ENCODE measurements at places on chromosomes 6 and 20.

GRCh38 chr20:64226686-64227580, 28.6 kb upstream of the PCMTD2 start:
- no peak for DNase-seq

DNA sequence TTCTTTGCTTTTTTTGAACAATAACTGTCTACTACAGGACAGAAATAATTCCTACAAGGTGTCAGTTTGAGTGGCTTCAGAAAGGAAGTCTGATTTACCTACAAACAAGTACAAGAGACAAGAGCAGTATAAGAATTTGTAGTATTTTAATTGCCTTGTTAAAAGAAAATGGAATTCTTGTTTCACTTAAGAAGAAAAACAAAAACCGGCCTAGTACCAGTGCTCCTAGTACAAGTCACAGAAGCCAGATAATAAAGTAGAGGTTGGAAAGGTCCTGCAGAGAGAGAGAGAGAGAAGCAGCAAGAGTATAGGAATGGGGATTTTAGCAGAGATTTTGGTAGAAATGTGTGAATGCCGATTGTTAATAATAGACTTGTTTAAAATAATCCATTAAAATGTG, 6.4 kb downstream of the TAB2 start:
- DNase-seq = no peak

DNA sequence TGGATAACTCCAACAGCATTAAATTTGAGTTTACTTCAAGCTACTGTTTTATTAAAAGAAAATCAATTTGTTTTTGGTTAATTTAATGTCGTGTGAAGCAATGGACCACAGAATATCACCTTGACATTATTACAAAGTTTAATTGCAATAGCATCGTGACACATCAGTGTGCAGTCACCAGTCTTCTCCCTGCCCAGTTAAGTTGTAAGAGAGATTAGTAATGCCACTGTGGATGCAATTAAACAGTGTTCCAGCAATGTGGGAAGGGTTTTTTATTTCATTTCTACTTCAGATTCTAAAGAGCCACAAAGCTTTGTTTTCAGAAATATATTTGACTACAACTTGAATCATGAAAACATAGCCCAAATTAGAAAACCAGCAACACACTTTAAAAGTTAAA, 128.7 kb downstream of the SYNE1 start:
- DNase-seq = no peak

GRCh38 chr6:115838763-115839401, 221.8 kb downstream of the FRK start:
- peak; percentile 62 for DNase-seq

- peak; percentile 38 for DNase-seq
Measured at GRCh38 chr6:113980937-113981554, 10.1 kb upstream of the HDAC2 start.

GRCh38 chr20:21286775-21287174, 16.4 kb upstream of the XRN2 start:
- no peak for DNase-seq

DNA sequence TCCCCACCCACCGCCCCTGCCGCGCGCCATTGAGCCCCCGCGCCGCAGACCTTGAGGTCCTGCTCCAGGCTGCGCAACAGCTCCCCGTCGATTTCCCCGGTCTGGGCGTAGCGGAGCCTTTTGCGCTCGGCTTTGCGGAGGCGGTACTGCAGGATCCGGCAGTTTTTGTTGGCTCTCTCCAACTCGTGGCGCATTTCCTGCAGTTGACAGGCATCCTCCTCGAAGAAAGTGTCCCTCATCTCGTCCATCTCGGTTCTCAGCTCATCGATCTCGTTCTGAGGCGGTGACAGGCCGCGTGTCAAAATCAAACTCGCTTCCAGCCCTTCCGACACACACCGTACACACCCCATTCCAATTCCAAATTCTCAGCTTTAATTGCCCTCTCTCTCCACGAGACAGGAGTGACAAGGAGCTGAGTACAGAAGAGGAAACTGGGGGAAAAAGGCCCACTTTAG, 4.3 kb downstream of the MTCL3 start:
- DNase-seq = no peak

DNA sequence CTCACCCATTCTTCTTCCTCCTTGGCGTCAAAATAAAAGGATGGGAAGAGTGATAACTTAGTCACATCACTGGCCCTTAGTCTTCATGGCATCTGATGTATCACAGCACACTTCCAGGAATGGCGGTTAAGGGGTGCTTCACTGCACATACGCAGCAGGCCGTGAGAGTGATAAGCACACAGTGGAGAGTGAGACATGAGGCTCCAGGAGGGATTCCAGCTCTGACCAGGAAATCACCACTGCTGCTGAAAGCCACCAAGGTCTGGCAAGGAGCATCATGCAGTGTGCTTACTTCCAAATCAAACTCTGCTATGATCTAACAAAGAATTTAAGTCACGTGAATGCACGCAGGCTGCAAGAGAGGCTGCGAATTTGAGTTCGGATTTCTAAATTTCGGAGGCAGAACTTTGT, 62.4 kb downstream of the ARID1B start:
- DNase-seq = no peak

DNA sequence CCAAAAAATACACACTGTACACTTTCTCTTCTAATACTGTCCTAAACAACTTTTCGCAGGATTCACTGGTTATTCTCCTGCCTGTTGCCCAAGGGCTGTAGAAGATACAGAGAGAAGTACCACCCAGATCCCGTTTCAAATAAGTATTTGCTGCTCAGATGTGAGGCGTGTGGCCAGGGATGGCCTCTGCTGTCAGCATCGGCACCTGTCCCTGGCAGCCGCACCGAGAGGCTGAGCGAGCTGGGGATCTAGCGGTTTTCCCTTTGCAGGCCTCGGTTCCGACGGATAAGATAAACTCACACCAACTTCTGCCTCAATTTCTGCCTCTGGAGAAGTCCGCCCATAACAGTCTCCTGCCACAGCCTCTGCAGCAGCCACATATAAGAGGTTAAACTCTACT, 685.2 kb upstream of the AGPAT4 start:
- DNase-seq = no peak

- no peak for DNase-seq
Measured at GRCh38 chr20:36305602-36306551, at the start of gene DLGAP4. DLGAP4 (plus strand) TSS chr20:36306339; CDS start chr20:36431718, 125,379 bp downstream.

- DNase-seq = no peak
Measured at GRCh38 chr6:82836022-82836575, 229.5 kb downstream of the UBE3D start.

GRCh38 chr6:7267466-7268091, 45.4 kb downstream of the SSR1 start:
- no peak for DNase-seq

DNA sequence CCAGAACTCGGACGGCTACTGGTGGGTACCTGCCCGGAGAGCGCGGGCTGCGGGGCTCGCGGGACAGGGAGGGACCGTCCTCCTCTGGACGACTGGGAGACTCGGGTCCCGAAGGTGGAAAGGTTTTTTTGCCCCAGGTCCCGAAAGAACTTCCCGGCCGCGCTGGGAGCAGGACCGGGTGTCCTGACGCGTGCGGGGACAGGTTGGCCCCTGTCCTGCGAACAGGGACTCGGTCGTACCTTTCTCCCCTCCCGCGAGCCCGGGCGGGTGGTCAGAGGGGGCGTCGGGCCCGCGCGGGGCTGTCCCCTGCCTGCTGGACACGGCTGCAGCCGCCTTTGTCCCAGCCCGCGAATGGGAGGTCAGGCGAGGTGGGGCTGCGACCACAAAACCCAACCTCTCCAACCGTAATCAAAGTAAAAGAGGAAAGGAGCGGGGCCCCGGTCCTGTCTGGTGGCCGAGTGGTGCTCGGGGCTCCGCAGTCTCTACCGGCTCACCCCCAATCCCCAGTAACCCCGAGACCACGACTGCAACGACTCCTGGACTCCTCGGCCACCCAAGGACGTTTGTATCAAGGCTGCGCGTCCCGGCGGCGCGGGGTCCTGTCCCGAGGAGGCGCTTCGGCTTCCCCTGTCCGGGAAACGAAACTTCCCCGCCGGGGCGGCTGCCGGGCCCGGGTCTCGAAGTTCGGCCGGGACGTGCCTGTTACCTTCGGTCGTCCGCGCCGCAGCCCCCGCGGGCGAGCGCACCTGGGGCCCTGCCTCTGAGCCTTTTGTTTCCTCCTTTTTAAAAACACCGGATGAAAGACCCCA, 798 bp downstream of the DSP start:
- DNase-seq = no peak

DNA sequence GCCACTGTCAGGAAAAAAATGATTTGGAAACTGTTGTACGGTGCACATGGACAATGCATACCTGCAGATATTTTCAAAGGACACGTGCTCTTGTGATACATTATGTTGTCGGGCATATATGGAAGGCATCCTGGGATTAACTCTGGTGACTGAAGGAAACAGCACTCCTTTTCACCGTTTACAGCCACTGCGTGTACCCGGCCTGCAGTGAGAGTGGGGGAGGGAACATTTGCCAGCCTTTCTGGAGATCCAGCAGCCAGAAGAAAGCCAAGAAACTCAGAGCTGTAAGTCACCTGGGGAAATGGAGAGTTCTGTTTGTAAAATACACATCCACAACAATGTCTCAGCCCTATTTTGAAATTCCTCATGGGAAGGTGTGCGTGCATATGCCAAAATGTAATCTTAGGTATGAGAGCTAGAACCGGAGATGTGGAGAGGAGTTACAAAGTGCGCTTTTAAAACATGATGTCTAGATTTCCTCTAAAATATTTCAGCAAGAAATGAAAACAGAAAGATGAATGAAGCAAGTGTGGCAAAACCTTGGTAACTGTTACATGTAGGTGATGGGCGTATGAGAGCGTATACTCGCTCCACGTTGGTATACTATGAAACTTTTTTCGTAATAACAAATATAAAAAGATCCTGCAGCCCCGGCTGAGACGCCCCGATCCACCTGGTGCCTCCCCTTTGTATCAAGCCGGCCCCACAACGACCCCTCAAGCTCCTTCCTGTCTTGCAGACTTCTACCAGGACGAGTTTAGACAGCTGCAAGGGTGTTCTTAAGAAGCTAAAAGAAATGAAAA, 8.6 kb upstream of the FOXF2 start:
- DNase-seq = no peak

- DNase-seq = no peak
Measured at GRCh38 chr20:22523499-22524392, 60.6 kb downstream of the FOXA2 start.

GRCh38 chr6:41373919-41374617, 38.7 kb downstream of the NCR2 start:
- DNase-seq = no peak

Data from GM12865 (cell line).